T-cell (primary cell): ENCODE measurements at places on chromosomes 7 and 10. TPM values are rescaled to one million over a fixed set of nuclear protein-coding genes. Genes with fewer than 3 reads are reported as not detected.

Gene VWA2
- total RNA-seq: not detected

DNA sequence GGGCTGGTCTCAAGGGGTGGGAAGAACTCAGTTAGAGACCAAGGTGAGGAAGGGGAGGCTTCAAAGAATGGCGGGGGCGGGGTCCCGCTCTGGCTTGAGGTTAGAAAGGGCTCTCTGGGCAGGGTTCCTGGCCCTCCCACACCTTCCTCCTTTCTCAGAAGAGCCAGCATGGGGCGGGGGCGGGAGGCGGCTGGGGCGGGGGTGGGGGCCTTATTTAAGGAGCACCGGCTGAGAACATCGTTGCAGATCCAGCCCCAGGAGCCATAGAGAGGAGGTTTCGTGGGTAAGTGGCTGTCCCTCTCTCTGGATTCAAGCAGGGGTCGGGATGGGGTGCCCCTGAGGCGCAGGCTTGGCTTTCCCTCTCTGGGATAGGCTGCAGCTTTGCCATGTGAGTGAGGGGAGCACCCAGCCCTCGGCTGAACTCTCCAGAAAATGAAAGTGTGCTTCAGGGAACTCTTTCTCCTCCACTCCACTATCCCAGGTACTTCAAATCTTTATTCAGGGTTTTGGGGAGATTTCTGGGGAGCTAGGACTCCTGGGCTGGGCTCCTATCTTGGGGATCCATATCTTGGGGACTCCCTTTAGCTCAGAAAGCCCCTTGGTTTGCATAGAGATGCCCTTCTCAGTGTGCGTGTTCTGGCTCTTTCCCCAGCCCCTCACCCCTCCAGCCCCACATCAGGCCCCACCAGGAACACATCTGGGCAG lies 3.3 kb upstream of the CUEDC2 start:
- DNase-seq: no peak

- DNase-seq: no peak
These were observed 46.3 kb downstream of the GOLGA7B start for GRCh38 chr10:97895915-97896314.

- no peak for DNase-seq
These were observed 178.2 kb downstream of the ARL4A start for GRCh38 chr7:12865593-12865992.

DNA sequence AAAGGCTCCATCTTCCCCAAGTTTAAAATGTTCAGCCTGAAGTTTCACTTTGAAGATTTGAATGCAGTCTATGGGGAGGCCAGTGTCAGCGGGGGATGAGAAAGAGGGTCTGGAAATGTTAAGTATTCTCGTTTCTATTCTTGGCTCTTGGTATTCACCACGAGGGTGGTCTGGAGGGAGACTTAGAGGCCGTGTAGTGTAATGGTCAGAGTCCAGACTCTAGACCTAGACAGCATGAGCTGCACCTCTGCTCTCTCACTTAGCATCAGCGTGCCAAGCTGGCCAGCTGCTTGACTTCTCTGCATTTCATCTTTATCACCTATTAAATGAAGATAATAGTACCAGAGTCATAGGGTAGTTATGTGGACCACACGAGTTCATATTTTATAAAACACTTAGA lies 57.9 kb downstream of the MKX start:
- DNase-seq: no peak

Gene EPHB6
- total RNA-seq: 62.3 TPM

DNA sequence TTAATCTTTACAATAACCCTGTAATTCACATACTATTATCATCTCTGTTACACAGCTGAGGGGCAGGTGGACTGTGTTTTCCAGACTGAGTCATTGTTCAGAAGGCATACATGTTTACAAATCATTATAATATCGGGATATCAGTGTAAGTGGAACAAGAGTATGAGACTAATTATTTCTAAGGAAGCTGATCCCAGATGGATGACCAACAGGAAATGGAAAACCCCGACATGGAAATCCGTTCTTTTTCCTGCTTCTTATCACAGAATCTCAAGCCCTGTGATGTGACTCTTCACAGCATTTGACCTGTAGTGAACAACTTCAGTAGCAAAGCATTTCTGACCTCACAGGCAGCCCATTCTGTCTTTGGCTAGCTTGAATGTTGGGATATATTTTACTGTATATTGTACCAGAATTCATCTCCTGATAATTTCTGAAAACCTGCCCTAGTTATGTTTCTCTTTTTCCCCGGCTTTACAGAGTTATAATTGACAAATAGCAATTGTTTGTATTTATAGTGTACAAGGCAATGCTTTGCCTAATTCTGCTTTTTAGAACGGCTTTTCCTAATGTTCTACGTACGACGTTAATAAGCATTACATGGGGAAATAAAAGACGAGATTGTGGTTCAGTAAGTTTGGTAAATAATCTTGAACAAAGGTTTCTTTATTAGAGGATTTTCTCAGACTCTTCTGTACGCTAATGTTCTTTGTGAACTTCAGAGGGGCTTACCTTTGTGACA lies 78.6 kb upstream of the SYPL1 start:
- DNase-seq: no peak

Gene SRRM3
- total RNA-seq: not detected

Gene HTRA1
- 0.56 TPM for total RNA-seq

GRCh38 chr10:132223156-132223590 lies 36.4 kb downstream of the DPYSL4 start:
- DNase-seq: peak; percentile 27

Gene IL2RA
- 25.9 TPM for total RNA-seq

GRCh38 chr7:93447509-93447908 lies 127.0 kb downstream of the CALCR start:
- no peak for DNase-seq

DNA sequence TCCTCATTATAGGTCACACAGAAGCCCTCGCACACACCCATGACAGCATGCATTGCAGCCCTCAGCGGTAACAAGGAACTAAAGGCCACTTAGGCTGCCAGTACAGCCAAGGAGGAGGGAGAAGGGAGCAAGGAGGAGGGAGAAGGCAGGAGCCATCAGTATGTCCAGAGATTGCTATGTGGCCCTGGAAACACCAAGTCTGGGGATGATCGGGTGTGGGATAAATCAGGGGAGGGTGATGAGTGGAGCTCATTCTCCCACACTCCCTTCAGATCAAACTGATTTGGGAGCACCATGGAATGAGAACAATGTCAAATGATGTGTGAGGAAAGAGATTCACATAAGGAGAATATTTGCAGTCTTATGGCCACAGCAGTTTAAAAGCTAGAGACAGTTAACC lies 350.9 kb downstream of the TNS3 start:
- no peak for DNase-seq

GRCh38 chr7:122310119-122311021 lies 5.8 kb upstream of the FEZF1 start:
- no peak for DNase-seq

DNA sequence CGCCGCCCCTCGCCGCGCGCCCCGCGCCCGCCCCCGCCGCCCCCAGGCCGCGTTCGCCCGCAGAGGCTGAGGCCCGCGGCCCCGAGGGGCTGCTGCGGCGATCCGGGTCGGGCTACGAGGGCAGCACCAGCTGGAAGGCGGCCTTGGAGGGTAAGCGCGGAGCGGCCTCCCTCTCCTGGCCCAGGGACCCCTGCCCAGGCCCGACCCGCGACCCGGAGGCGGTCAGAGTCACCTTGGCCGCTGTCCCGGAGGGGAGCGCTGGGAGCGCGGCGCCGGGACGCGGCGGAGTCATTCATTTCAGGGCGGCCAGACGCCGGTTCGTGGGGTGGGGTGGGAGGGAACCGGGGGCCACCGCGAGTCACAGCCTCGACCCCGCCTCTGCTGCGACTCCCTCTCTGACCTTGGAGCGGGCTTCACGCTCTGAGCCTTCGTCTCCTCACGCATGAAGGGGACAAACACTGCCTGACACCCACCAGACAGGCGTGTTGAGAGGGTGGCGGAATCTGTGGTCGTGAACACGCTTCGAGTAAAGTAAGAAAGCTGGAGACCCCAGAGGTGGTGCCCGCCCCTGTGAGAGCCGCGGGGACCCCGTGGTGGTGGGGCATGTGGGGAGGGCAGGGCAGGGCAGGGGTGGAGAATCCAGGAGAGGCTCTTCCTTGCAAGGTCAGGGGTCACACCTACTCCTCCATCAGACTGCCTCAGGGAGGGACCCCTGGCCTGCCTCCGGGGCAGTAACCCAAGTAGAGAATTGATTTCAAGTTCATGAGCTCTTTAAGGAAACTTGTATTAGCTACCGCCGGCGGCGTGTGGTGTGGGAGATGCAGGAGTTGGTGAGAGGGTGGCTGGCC lies 707 bp downstream of the CLEC2L start:
- DNase-seq: no peak

- no peak for DNase-seq
These were observed 58.6 kb upstream of the OPALIN start for GRCh38 chr10:96417441-96417840.

- DNase-seq: no peak
These were observed 4.5 kb downstream of the CHCHD3 start for GRCh38 chr7:133077394-133077793.

Gene OR2A7
- 1.5 TPM for total RNA-seq

Gene GDF2
- total RNA-seq: not detected

Gene FGFBP3
- total RNA-seq: 6.7 TPM

DNA sequence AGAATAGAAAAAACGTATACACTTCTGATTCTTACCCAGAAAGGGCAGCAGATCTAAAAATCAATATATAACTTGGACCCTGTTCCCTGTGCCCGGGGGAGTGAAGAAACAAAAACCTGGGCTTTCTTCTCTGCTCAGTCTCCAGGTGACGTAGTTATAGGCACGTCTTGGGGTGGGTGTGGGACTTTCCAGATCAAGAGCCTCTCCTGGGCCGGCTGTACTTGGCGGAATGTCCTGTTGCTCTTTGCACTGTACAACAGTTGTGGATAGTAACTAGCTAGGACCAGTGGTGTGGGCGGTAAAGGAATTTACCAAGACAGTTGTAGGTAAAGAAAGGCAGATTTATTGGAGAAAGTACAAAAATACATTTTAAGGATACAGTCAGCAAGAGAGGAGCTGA lies 40.4 kb upstream of the STEAP4 start:
- DNase-seq: no peak

DNA sequence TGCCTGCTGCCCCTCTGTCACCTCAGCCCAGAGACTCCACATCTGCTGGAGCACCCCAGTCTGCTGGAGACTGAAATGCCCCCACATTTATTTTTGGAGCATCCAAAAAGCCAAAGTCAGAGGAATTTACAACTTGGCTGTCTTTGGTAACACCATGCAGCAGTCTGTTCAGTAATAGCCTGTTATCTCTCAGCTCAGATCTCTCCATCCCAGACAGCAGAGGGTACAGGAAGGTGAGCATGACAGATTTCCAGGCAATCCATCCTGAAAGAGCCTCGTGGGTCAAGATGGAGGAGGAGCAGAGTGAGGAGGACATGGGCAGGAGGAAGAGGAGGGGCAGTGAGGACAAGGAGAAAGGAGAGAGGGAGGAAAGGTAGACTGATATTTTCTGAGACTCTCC lies 55.9 kb downstream of the GRID1 start:
- no peak for DNase-seq

DNA sequence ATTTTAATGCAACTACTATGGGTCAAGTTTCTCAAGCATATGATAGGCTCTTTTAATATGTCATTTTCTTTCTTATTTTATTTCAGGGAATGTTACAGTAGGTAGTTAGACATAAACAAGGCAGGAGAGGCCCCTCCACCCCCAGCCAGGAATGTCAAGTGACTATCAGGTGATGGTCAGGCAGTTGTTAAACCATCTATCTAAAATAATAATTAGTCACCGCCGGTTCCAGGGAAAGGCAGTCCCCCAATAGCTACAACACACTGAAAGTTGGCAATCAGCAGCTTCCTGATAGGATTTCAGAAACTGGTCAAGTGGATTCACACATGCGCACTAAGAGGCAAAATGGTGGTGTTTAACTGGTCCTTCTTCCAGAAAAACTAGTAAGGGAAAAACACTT lies 9.3 kb downstream of the OLAH start:
- no peak for DNase-seq

DNA sequence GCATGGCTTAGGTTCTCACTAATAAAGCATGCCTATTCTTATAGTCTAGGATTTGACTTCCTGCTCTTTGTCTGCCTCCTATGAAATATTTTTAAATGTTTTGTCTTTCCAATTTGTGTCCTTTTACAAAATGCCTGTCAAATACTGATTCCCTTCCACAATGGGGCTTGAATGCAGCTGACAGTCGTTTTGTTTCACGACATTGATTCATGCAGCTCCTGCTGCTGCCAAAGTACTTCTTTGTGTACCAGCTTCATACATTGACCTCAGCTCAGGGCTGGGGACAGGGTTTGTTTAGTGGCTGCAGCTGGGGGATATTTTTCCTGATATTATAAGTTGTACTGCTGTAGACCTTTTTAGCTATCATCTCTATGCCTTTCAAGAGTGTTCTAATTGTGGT lies 371.9 kb upstream of the CHRM2 start:
- DNase-seq: no peak

Gene AKR1D1
- total RNA-seq: 0.20 TPM

- no peak for DNase-seq
These were observed 81.9 kb upstream of the C1GALT1 start for GRCh38 chr7:7100432-7100849.
